RWPE2 (cell line): ENCODE measurements at places on chromosomes 13 and 19.

- no peak for DNase-seq
Measured at GRCh38 chr13:52809310-52809769, 39.1 kb downstream of the PCDH8 start.

DNA sequence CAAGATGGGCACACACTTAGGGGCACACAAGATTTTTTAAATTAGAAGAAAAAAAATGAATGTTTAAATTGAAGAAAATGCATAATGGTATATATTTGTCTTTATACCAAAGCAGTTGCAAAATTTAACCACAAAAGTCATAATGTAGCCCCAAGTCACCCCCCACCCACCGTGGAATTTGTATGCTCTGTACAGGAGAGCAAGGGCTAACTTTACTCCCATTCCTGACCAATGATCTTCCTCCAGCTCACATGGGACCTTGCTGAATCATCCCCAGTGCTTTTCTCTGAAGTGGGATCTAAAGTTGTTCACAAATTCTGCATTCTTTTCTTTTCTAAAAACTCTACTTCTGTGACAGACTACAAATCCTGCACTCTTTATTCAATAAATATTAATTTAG, 597.0 kb downstream of the UQCRFS1 start:
- no peak for DNase-seq

- DNase-seq: no peak
Measured at GRCh38 chr19:37413313-37414084, 42.6 kb downstream of the ZNF527 start.

GRCh38 chr19:23587546-23587945, 99.5 kb downstream of the ZNF675 start:
- DNase-seq: no peak

DNA sequence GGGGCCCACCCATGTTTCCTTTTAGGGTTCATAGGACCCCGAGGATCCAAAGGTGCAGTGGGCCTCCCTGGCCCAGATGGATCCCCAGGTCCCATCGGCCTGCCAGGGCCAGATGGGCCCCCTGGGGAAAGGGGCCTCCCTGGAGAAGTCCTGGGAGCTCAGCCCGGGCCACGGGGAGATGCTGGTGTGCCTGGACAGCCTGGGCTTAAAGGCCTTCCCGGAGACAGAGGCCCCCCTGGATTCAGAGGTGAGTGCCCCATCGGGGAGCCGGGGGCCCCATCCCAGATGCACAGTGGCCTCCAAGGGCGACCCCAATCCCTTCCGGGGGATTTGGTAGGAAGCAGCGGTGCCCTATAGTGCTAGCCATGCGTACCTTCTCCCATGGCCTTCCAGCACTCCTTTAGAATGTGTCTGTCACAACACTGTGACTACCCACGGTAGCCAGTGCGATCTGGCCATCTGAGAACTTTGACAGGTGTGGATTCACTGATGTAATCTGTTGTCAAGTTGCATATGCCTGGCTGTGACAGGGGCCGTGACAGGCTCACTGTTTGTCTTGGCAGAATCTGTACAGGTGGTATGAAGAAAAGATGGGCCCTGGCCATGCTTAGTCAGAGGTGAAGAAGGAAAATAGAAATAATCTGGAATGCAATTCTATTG, 88.5 kb downstream of the RAB20 start:
- no peak for DNase-seq

DNA sequence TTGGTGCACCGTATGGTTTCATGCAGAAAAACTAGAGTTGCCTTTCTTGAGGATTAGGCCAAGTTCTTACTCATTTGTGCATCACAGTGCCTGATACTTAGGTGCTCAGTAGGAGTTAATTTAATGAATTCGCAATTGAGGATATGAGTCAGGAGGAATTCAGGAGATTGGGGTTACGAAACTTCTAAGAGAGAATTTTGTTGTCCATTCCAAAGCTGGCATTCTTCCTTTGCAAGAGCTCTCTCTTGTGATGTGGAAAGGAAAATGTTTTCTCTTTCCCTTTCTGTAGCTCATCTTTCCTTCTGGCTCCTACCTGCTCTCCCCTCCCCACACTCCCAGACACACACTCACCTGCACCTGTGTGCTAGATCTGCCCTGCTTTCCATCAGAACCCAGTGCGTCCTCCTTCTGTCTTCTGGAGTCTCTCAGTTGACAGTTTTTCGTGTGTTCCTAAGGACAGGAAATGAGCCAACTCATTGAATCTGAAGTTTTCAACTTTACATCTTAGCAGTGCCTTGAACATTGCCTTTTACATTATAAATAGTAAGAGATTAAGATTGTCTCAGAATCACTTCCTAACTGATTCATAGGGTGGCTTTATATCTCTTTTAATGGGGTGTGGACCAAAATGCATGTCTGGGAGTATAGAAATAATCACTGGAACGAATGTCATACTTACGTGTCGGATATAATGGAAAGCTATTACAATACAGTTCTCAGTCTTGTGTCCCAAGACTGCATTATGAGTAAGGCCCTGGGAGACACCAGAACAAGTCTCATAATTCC, 19.7 kb upstream of the ERCC5 start:
- DNase-seq: no peak

GRCh38 chr13:31477961-31478360, 261.4 kb upstream of the RXFP2 start:
- DNase-seq: no peak

- DNase-seq: no peak
Measured at GRCh38 chr19:48511800-48512503, at the start of gene LMTK3. Gene LMTK3, minus strand, starts transcription at chr19:48511835. Its CDS starts 259 bp downstream, at chr19:48511576.

GRCh38 chr19:45884682-45885555, 1.0 kb downstream of the IRF2BP1 start:
- no peak for DNase-seq

GRCh38 chr13:24005755-24006281, 108.5 kb upstream of the C1QTNF9B start:
- no peak for DNase-seq

DNA sequence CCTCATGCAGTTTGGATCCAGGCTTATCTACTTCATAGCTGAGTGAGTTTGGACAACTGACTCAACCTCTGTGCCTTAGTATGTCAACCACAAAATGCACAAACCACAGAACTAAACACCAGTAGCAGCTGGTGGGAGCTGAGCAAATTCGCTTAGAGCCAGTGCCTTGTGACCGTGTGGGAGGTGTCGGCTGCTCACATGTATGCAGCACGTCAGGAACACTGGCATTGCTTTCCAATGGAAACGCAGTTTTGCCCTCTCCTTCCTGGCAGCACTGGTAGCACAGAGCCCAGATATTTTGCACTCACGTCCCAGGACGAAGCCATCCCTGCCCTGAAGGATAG, 8.3 kb upstream of the NTN5 start:
- DNase-seq: no peak

DNA sequence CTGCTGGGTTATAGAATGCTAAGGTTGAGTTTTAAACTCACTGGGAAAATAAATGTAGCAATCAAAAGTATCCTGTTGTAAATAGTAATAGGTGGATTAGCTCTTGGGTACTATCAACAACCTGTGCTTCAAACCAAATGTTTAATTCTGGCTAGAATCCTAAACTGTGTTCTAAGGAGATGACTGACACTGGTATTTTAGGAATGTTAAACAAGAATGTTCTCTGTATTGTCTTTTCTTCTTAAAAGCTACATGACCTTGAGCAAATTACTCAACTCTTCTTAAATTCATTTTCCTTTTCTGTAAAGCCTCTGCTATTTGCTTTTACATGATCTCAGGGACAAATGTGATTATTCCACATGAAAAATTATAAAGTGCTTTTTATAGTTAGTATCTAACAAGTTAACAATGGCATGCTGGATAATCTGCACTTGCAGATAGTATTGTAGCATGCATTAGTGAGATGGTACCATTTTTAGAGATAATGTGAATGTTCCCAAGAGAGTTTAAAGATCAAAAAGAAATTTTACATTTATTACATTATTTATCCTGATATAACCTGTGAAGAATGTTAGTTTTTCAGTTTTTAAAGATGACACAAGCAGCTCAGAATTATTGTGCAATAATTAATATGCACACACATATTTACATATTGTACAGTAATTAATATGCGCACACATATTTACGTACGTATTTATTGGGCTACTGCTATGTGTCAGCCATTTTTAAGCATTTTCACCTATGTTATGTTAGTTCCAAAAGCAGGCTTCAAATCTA, 13.6 kb upstream of the EPSTI1 start:
- DNase-seq: no peak

GRCh38 chr13:72104656-72105180, 237.7 kb upstream of the DACH1 start:
- no peak for DNase-seq

GRCh38 chr19:51342631-51343569, 961 bp upstream of the VSIG10L start:
- no peak for DNase-seq

- no peak for DNase-seq
Measured at GRCh38 chr19:32313569-32314265, 31.7 kb upstream of the ZNF507 start.

DNA sequence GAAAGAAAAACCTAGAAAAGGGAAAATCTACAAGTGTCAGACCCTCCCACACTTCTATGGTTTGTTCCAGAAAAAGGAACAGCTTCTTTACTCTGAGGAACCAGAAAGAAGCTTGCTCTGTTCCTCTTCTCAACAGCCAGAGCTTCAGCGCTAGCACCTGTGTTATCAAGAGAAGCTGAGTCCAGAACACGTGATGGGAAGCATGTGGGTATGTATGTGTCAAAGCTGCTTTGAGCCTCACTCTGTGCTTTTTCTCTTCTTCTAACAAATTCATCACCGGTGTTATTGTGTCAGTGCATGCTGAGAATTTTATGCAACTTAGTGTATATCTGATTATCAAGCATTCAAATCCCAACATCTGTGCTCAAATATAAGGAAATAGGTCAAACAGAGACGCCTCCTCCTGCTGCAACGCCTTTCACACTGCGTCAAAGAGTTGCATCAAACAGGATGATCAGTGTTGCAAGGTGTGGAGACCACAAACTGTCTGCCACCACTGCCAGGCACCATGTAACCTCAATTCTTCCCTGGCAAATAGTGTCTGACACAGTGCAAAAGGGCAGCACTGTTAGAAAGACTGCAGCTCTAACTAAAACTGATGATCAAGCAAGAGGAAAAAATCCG, 83.9 kb downstream of the LRRC63 start:
- no peak for DNase-seq

DNA sequence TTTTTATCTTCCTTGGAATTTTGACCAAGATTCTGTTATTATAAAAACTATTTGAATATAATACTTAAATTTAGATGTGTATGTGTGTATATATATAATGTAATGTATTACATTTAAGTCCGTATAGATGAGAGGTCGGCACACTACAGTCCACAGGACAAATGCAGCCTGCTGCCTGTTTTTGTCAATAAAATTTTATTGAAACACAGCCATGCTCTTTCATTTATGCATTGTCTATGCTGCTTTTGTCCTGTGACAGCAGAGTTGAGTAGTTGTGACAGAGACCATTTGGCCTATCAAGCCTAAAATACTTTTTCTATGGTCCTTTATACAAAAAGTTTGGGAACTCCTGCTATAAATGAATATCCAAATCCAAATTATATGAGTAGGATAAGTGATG, 69.7 kb downstream of the PCCA start:
- no peak for DNase-seq

- peak; percentile 85 for DNase-seq
Measured at GRCh38 chr13:100392709-100393630, 195.6 kb downstream of the GGACT start.

- DNase-seq: no peak
Measured at GRCh38 chr13:91632086-91632485, 233.7 kb downstream of the GPC5 start.

DNA sequence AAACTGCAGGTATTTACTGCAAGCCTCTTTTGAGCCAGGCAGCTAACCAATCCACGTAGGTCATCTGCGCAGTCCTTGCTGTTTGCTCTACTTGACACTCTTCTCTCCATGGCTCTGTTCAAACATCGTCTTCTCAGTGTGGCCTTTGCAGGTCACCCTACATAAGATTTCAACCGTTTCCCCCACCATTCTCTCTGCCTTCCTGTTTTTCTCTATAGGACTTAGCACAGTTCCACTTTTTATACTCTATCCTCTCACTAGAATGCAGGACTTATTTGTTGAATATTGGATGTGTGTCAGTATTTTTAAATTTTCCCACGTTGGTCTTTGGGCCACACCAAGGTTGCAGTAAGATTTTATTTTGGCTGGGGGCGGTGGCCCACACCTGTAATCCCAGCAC, 1.7 kb upstream of the FBXW9 start:
- DNase-seq: no peak

GRCh38 chr19:39307822-39308530, 11.8 kb downstream of the IFNL1 start:
- no peak for DNase-seq

DNA sequence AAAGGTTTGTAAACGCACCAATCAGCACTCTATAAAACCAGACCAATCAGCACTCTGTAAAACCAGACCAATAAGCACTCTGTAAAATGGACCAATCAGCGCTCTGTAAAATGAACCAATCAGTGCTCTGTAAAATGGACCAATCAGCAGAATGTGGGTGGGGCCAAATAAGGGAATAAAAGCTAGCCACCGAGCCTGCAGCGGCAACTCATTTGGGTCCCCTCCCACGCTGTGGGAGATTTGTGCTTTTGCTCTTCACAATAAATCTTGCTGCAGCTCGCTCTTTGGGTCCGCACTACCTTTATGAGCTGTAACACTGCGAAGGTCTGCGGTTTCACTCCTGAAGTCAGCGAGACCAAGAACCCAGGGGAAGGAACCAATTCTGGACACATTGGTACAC, 28.0 kb downstream of the ZNF175 start:
- no peak for DNase-seq

- DNase-seq: no peak
Measured at GRCh38 chr19:33089010-33089409, 8.0 kb downstream of the GPATCH1 start.

DNA sequence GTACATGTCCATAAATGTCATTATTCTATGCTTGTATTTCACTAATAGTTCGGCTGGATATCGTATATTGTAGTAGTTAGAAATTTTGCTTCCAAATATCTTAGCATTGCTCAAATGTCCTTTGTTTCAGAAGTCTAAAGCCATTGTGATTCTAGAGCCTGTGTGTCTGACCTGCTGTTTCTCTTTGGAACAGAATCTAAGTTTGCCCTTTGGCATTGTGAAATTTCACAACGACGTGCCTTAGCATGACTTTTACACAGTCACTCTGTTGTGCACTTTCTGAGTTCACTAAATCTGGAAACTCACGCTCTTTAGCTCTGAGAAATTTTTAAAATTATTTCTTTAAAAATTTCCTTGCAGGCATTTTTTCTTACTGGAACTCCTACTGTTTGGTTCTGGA, 152.2 kb downstream of the TBC1D4 start:
- DNase-seq: no peak

GRCh38 chr13:110797230-110797877, 83.9 kb downstream of the ING1 start:
- DNase-seq: no peak

DNA sequence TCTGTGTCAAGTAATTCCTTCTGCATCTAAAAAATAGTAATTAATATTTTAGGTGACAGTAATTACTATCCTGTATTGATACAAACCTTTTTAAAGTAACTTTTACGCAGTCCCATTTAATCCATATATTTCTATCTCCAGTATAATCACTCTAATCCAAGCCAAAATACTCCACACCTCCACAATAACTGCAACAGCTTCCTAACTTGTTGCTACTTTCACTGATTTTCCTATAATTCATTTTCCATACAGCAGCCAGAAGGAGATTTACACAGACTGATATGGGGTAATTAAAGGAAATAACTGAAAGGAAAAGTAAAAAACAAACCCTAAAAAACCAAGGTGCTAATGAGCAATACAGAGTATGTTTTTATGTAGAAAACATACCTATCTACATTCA, 64.9 kb downstream of the RBM26 start:
- no peak for DNase-seq
